ENCODE measurements at places on chromosomes 1 and 21. TPM values are rescaled to one million over a fixed set of nuclear protein-coding genes. Genes with fewer than 3 reads are reported as not detected.

The CR2 gene
- total RNA-seq, result 0.63 TPM

The FUBP1 gene
- total RNA-seq, result 315 TPM

The MCOLN2 gene
- total RNA-seq, result 0.90 TPM

The RIPPLY3 gene
- total RNA-seq, result not detected

The MYOG gene
- total RNA-seq, result 12.7 TPM

The KLF17 gene
- 0.95 TPM for total RNA-seq

The NPHS2 gene
- not detected for total RNA-seq

DNA sequence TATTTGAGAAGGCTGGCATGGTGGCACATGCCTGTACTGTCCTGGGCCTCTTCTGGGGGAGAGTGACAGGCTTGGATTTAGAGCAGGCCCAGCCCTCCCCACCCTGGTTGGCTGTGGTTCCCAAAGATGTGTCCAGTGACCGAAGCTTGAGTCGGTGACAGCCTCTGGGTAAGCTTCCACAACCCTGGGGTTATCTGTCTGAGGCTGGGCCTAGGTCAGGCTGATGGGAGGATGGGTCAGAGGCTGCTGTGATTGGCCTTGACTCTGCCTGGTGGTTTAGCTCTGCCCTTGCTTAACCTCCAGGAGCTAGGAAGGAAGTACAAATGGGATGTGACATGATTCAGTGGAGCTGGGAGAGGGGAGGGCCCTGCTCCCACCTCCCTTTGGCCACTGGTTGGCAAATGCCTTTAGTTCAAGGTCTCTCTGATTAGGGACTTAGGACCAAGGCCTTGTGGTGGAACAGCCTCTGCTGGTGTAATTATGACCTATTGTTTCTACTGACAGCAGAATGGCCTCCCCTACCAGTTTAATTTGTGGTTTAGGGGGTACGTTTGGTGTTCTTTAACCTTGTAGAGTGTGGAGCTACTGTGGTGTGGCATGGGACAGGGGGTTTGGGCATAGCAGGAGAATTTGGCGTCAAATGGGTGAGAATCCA lies 16.6 kb downstream of the NUDC start:
- DNase-seq, result no peak

- no peak for DNase-seq
Observed at GRCh38 chr1:179509384-179509783, 66.4 kb downstream of the NPHS2 start.

- DNase-seq, result no peak
Observed at GRCh38 chr1:231203259-231204057, 37.6 kb upstream of the GNPAT start.

- no peak for DNase-seq
Observed at GRCh38 chr1:193083365-193084088, 21.7 kb downstream of the GLRX2 start.

DNA sequence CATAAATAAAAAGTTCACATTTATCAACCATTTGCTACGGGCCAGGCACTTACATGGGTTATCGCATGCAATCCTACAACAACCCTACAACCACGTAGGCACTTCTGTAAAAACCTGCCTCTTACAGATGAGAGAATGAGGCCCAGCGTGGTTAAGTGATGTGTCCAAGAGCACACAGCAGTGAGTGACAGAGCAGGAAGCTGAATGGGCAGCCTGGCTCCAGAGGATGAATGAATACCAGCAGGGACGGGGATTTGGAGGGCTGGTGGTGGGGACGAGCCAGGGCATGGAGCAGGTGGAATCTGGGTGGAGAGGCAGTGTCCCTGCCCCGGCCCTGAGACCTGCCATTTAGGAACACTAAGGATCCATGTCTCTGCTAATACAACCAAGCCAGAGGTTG lies 35.5 kb downstream of the SYF2 start:
- DNase-seq, result no peak

- DNase-seq, result no peak
Observed at GRCh38 chr1:38376577-38376976, 330.0 kb upstream of the POU3F1 start.

DNA sequence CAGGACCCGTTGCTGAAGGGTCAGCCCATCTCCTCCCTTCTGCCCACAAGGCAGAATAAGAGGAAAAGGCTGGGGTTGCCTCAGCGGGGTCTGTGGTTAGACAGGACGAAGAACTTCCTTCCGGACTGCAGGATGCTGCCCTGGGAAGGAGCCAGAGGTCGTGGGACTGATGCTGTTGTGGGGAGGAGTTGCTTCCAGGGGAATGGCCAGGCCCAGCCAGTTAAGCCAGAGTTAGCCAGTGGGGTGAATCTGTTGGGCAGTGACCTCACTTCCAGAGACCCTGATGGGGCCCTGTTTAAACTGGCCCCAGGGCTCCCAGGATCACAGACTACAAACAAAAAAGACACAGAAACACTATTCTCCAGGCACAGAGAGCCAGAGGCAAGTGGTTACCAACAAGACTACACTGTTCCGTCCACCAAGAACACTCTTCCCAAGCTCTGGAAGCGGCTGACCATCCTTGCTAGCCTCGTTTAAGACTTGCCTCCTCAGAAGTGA lies 13.0 kb downstream of the FAM229A start:
- no peak for DNase-seq

DNA sequence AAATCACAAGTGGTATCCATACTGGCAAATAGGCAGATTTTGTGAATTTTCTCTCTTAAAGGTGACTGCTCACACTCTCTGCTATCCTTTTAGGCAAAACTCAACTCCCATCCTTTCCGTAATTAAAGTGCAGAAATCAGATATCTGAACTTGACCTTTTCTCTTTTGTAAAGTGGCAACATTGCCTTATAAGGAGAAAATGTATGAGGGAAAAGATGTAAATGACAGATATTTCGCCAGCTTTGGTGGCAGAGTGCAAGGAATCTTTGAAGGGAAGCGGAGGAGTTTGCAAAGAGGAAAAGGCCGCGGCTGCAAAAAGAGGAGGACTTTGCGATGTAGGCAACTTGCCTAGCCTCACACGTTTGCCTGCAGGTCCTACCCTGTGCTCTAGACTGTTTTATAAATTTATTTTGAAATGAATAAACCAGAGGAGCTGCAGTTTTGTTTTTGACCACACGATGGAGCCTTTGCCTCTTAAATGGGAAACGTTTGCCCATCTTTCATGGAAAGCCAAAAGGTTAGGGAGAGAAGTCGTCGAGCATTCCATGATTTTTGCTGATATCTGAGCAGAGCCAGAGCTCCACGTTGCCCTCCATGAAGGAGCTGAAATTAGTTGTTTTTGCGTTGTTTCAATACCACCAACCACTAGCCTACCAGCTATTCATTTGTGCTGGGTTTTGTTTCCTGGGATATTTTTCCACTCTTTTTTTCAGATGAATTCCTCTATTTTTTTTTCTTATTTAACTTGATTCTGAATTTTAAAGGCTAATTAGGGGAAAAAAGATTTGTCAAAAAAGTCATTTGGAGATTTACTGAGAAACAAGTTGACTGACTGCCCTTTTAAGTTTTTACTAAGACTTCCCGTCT lies 242.3 kb downstream of the LMX1A start:
- no peak for DNase-seq

DNA sequence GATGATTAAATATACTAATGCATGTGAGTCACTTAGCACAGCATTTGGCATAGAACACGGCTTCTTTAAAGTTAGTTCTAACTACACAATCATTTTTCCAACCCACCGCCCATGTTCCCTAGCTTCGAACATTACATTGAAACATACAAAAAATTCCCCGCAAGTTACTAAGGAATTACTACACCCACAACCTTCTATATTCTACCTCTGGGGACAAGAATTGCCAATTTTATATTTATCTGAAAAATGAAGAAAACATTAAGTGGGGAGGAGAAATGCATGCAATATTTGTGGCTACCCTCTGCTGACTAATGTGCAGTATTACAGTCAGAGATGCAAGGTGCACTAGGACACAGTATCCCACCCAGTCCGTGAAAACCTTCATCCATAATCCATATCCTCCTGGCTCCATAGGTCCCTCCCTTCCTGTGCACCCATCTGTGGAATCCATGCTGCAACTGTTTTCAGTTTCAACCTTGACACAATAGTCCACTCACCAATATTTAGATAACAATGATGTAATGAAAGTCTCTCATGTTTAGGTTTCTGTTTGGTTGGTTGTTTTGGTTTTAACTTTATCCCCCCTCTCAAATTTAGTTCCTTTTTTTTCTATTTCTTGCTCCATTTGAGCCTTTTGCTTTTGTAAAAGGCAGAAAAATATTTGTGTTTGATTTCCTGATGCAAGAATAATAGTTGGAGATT lies 31.6 kb downstream of the RGS5 start:
- DNase-seq, result no peak
